Smooth muscle cell of trachea (primary cell): ENCODE measurements at places on chromosomes 1 and 21. TPM values are rescaled to one million over a fixed set of nuclear protein-coding genes. Genes with fewer than 3 reads are reported as not detected.

OVAAL gene
- not detected in 2 replicates for total RNA-seq

FOXD2 gene
- total RNA-seq: 0.29 and 0.66 TPM in 2 replicates

PUSL1 gene
- total RNA-seq: 18.2 and 30.3 TPM in 2 replicates

C8B gene
- total RNA-seq: not detected in 2 replicates

NOS1AP gene
- under 0.01 and 0.29 TPM in 2 replicates for total RNA-seq
